Stimulated activated CD8-positive, alpha-beta memory T cell treated with anti-CD3 and anti-CD28 coated beads, Interleukin-7, amount 100 ng/mL, for 24 hours (primary cell): ENCODE measurements at places on chromosomes 11 and 22.
A peak's percentile ranks its signal among the peaks of the same experiment; 100 is the strongest.

GRCh38 chr22:50729391-50730012 is 8.5 kb upstream of the ACR start:
- DNase-seq, result no peak

DNA sequence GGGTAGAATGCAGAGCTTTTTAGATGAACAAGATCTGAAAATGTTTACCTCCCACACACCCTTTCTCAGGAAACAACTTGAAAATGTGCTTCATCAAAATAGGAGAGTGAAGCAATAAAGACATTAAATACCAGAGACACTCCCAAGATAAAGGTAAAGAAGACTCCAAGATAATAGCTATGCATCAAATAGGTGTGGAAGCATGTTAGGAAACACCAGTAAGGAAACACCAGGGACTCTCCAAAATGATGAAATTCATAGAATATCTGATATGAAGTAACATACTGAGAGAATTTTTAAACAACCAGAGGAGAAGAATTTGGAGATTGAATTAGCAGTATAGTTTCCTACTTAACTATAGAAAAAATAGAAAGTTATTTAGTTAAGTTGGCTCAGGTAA is 57.0 kb downstream of the OR10A6 start:
- no peak for DNase-seq

DNA sequence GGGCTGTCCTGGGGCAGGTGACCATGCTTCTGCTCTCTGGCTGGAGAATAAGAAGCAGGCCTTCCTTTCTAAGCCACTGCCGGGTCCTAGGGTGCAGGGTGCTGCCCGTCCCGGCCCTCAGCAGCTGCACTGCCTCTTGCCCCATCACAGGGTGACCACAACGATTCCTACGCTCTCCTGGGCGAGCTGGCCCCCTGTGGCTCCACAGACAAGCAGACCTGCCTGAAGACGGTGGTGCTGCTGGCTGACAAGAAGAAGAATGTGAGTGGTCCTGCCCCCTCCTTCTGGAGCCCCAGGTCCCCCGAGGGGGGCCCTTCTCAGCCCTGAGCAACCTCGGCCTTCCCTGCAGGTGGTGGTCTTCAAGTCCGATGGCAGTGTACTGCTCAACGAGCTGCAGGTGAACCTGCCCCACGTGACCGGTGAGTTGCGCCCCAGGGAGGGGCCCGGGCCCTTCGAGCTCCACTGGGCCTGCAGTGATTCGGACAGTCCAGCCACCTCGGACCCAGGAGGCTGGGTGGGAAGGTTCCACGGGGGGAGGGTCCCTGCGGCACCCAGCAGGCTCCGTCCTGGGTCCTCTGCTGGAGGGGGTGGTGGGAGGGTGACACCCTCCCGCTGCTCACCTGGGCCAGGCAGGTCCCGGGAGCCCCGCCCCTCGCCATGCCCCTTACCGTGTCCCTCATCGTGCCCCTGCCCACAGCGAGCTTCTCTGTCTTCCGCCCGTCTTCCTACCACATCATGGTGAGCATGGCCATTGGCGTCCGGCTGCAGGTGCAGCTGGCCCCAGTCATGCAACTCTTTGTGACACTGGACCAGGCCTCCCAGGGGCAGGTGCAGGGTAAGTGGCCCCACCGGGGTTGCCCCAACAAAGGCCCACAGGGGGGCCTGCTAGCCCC is 8.3 kb downstream of the MUC2 start:
- DNase-seq, result no peak

- no peak for DNase-seq
Measured at GRCh38 chr11:59562292-59562691, 51.0 kb downstream of the OR4D9 start.

DNA sequence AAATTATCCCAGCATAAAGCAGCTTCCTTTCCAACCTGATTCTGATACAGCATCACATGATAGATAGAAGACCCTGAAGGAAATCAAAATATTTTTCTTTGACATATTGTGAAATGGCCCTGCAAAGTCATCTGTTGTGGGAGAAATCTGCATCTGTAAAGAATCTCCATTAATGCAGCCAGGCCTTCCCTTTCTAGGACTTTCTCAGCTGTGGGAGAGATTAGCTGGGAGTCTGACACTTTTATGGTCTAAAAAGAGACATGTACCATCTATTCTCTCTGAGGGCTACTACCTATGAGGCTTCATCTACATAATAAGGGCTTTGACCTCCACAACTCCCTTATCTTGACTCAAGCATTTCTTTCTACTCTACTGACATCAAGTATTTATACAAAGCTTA is 238.1 kb downstream of the SWAP70 start:
- DNase-seq, result no peak

GRCh38 chr11:96019810-96020747 is 96.2 kb upstream of the MTMR2 start:
- DNase-seq, result no peak

- DNase-seq, result no peak
Measured at GRCh38 chr11:612201-612960, 3.4 kb downstream of the IRF7 start.

GRCh38 chr11:1675536-1676228 is 21.3 kb upstream of the KRTAP5-6 start:
- no peak for DNase-seq

DNA sequence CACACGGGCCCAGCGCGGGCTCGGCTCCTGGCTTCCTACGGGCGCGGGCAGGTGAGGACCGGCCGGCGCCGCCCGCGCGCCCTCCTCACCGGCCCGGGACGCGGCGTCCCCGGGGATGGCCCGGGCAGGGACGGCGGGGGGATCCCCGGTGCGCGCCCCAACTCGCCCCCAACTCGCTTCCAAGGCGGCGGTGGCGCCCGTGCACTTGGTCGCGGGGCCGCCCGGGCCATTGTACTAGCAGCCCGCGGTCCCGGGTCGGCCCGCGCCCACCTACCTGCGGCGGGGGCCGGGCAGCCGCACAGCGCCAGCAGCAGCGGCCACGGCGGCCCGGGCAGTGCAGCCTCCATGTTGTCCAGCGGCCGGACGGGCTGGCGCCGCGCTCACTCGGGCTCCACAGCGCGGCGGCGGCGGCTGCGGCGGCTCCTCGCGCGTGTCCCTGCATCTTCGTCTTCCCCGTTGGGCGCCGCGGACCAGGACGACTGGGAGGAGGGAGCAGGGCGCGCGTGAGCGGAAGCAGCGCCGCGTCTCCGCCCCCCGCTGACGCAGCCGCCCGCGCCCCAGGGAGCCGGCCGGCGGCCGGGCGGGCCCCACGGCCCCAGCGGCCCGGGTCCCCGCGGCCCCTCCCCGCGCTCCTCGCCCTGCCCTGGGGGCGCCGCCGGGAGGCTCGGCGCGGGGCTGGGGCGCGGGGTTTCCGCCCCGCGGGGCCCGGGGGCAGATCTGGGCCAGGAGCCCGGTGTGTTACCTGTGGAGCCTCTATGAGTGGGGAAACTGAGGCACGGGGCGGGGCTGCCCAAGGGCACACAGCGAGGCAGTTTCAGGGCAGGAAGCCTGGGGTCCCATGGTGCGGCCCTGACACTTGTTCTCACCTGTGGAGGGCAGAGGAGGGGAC is 159.3 kb upstream of the GRK3 start:
- DNase-seq, result peak; percentile 23

DNA sequence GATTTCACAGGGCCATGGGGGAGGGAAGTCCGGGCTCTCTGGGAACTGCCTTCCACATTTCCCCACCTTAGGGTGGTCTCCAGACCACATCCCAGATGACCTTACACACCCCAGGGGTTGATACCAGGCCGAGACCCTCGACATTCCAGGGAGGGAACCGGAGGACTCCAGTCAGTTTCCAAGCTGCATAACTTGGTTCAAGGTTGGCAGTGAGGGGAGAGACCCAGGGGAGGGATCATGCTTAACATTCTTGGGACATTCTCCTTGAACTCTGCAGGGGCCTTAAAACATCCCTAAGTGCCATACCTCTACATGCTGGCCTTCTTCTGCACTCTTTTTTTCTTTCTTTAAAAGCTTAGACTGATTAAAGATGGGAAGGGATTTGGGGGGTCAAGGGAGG is 251.0 kb downstream of the ST3GAL4 start:
- no peak for DNase-seq

- DNase-seq, result peak; percentile 52
Measured at GRCh38 chr11:118171269-118172062, 5.0 kb downstream of the SCN2B start.

- DNase-seq, result no peak
Measured at GRCh38 chr11:3683039-3683438, 11.9 kb upstream of the CHRNA10 start.

DNA sequence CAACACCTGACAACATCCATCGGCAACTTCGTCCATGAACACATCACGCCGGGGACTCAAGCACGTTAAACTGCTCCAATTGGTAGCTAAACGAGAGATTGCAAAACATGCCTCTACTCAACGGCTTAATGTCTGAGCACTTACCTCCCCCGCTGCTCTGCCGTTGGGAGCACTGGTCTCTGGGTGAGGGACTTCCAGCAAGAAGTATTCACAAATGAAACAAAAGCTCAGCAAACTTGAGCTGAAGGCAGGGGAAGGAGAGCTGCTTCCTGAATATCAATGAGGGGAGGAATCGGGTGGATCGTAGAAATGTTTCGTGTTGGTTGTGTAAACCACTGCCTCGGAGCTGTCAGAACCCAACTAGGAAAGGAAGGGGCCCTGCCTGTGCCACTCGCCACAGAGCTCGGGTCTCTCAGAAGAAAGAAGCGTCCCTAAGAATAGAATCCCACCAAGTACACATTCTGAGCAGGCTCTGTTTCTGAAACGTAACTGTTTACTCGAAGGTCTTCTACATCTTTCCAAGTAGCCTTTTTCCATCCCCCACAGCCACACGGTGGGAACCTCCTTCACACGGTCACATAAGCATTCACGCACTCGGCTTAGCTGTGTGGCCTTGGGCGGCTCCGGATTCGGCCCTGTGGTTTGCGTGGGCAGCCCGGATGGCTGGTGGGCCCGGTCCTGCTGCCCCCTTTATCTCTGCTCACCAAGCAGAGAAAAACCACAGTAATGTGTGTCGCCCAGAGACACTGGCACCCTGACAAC is at the start of gene MLC1:
MLC1 (minus strand) TSS at position 216 of the 762 bp plus-strand sequence. CDS start 524 bp downstream, outside the sequence.
- DNase-seq, result no peak

DNA sequence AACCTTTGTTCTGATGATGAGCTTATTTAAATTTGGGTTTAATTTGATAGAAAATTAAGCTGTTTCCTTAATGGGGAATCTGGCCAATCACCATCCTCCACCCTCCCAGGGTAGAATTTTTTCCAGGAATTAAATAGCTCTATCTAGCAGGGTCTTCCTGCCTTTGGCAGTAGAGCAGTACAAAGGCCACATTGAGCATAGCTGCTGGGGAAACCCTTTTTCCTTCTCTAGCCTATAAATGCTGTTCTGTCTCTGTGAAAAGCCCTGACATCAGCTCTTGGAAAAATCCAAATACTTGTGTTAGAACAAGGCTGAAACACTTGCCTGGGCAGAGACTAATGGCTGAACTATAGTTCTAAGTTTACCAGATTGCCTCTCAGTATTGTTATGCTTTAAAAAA is 55.1 kb downstream of the ARHGEF12 start:
- DNase-seq, result no peak

DNA sequence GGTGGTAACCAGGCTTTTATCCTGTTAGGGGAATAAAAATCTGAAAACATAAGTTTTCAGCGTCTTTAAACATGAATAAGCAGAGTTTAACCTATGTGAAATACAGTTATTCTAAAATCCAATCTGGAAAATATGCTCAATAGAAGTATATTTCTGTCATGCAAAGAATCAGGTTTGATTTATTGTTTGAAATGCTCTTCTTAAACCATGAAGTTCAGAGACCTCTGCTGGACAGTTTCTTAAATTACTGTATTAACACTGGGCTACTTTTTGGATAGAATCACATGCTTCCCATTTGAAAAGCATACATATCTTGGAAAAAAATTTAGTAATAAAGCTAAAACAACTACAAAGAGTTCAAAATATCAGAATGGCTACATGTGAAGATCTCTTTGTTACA is 25.4 kb downstream of the APIP start:
- DNase-seq, result no peak

DNA sequence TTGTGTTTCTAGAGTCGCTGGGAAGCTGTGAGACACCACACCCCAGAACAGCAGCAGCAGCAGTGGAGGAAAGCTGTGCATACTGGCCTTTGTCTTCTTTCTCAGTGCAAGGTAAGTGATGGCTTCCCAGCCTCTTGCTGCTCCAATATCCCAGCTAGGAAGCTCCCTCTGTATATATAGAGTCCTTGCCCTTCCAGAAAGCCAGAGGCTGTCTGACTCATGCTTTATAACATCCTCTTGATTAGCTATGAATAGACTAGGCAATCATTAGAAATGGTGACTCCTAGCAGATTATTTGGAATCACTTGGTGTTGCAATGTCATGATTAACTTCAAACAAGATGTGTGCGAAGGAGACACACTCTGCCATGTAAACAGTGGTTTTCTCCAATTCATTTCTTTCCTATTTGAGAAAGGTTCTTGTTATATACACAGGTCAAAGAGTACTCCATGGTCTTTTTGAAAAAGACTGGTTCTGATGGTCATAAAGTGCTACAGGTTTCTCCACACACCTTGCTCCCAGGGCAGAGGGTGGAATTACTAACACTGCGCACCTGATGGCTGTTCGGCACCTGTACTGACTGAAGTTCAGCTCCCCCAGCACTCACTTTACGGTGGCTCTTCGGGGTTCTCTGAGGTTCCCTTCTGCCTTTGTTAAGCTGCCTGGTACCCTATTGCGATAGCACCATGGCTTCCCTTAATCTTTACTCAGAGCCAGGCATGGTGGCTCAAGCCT is at the start of gene MMP1:
MMP1 (minus strand) TSS at position 149 of the 735 bp plus-strand sequence; CDS start at position 81, 68 bp downstream.
- no peak for DNase-seq

DNA sequence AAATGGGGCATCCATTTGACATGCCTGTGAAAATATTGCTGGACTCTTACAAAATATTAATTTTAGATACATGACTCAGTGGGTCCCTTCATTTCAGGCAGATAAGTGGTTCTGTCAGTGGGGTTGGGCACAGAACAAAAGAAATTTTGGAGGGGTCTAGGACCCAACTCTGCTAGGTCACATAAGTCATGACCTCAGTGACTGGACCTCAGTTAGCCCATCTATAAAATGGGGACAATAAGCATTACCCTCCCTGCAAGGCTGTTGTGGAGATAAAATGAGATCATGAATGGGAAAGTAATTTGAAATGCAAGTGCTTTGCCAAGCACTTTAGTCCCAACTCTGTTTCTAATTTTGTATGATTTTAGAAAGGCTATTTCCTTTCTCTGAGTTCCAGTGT is 23.8 kb downstream of the ADORA2A start:
- DNase-seq, result no peak

- DNase-seq, result no peak
Measured at GRCh38 chr11:132858223-132858622, 674.1 kb downstream of the OPCML start.

GRCh38 chr22:28703436-28703835 is 23.8 kb upstream of the TTC28 start:
- DNase-seq, result no peak

DNA sequence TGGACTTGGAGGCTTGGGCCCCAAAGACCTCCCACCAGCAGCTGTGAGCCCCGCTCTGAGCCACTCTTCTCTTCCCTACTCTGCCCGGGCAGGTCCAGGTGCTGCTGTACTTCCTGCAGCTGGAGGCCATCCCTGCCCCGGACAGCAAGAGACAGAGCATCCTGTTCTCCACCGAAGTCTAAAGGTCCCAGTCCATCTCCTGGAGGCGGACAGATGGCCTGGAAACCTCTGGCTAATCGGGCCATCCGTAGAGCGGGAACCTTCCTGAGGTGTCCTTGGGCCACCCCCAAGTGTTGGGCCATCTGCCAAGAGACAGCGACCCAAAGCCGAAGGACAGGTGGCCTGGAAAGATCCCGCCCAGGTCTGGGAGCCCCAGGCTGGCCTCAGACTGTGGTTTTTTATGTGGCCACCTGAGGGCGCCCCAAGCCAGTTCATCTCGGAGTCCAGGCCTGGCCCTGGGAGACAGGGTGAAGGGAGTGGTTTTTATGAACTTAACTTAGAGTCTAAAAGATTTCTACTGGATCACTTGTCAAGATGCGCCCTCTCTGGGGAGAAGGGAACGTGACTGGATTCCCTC is 135.1 kb downstream of the BCR start:
- peak; percentile 17 for DNase-seq
